Epithelial cell of proximal tubule (primary cell): ENCODE measurements at places on chromosomes 4 and X. TPM values are rescaled to one million over a fixed set of nuclear protein-coding genes. Genes with fewer than 3 reads are reported as not detected.

ATOH1 gene
- not detected in 2 replicates for total RNA-seq

GRID2 gene
- not detected in 2 replicates for total RNA-seq

MUC7 gene
- total RNA-seq = not detected in 2 replicates

NXF2 gene
- not detected in 2 replicates for total RNA-seq

TEX28 gene
- not detected in 2 replicates for total RNA-seq

CCDC120 gene
- total RNA-seq = 4.0 and 4.5 TPM in 2 replicates

SLC9B1 gene
- total RNA-seq = 0.43 and 1.1 TPM in 2 replicates

SLC6A14 gene
- under 0.01 and 0.07 TPM in 2 replicates for total RNA-seq

HDX gene
- 1.8 and 4.1 TPM in 2 replicates for total RNA-seq

RAB40A gene
- total RNA-seq = 0.07 and 0.23 TPM in 2 replicates

UNC5C gene
- total RNA-seq = 0.72 and 2.2 TPM in 2 replicates

ADH1A gene
- total RNA-seq = not detected in 2 replicates

ARMCX5 gene
- total RNA-seq = 6.1 and 6.4 TPM in 2 replicates

MAGEB3 gene
- not detected in 2 replicates for total RNA-seq

NAT8L gene
- total RNA-seq = 0.51 and 2.0 TPM in 2 replicates

CSAG2 gene
- total RNA-seq = not detected in 2 replicates

ZFP92 gene
- total RNA-seq = 0.06 and 0.14 TPM in 2 replicates

CTBP1 gene
- total RNA-seq = 272 and 334 TPM in 2 replicates

IGSF1 gene
- total RNA-seq = 0.29 and 0.46 TPM in 2 replicates

CSN1S1 gene
- not detected in 2 replicates for total RNA-seq

NKX6-1 gene
- total RNA-seq = not detected in 2 replicates

GAGE12E gene
- not detected in 2 replicates for total RNA-seq

SPATA4 gene
- not detected in 2 replicates for total RNA-seq

ERCC6L gene
- 6.6 and 9.5 TPM in 2 replicates for total RNA-seq

PLP1 gene
- not detected in 2 replicates for total RNA-seq

APBB2 gene
- 27.9 and 39.7 TPM in 2 replicates for total RNA-seq

ADH4 gene
- not detected in 2 replicates for total RNA-seq

FMR1NB gene
- total RNA-seq = not detected in 2 replicates

SATL1 gene
- 0.07 TPM in 1 of 2 replicates, not detected in the other for total RNA-seq
